ENCODE measurements at places on chromosomes 16 and 17.

DNA sequence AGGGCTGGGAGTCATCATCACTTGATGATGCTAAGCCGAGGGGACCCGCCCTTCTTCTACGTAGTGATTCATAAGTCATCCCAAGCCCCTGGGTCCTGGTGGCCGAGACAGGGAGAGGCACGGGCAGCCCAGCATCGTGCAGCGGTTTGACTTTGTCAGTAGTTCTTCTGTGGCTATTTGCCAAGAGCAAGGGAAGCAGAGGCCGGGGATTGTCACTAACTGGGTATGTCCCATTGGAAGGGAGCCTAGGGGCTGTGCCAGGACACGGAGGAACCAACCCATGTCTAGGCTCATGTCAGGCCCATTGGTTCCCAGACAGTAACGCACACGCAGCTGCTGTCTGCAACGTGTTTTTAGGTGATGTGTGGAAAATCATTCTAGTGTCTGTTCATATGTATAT is 58.5 kb downstream of the ATP2C2 start:
- no peak for DNase-seq

DNA sequence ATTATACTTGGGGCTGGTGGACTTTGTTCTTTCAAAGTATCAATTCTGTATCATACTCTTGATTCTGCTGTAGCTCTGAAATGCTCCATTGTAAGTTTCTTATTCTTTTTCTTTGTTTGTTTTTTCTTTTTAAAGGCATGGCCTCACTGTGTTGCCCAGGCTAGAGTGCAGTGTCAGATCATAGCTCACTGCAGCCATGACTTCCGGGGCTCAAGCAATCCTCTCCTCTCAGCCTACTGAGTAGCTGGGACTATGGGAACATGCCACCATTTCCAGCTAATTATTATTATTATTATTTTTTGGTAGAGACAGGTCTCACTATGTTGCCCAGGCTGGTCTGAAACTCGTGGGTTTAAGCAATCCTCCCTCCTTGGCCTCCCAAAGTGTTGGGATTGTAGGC is 38.9 kb upstream of the METTL9 start:
- DNase-seq: no peak

- no peak for DNase-seq
Observed at GRCh38 chr16:63617990-63618763, 1503.7 kb downstream of the CDH11 start.

GRCh38 chr17:30360086-30360808 is 18.5 kb upstream of the CPD start:
- no peak for DNase-seq

DNA sequence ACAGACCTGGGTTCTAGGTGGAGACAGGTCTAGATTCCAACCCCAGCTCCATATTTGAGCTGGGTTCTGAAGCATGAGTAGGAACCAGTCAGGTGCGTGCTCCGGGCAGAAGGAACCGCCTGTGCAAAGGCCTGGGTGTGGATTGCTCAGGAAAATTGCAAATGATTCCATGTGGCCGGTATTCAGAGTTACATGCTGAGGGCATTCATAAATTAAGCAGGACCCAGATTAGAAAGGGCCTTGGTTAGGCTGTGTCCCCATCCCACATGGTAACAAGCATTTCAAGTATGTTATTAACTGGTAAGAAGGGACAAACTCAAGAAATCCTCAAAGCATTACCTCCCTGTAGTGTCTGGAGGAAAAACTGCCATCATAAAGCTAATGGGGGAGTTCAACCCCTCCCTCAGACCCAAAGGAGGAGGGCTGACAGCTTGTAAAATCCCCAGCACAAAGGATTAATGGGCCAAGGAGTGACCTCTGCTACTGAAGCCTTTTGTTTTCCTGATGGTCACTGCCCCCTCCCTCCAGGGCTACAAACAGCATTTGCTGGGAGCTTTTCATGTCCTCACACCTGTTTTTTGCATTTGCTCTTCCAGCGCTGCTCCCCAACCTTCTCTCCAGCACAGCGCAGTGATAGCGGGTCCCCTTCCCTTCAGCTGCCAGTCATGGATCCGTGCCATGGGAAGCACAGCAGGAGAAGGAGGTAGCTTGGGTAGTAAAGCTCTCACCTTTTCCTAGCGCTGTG is 218.0 kb downstream of the C16orf95 start:
- no peak for DNase-seq

Measured in C1 segment of cervical spinal cord (tissue), 14 donors.